ENCODE measurements at places on chromosomes 16 and 17. TPM values are rescaled to one million over a fixed set of nuclear protein-coding genes. Genes with fewer than 3 reads are reported as not detected.
A peak's percentile ranks its signal among the peaks of the same experiment; 100 is the strongest.

Gene TBKBP1
- 14.4 TPM for total RNA-seq

DNA sequence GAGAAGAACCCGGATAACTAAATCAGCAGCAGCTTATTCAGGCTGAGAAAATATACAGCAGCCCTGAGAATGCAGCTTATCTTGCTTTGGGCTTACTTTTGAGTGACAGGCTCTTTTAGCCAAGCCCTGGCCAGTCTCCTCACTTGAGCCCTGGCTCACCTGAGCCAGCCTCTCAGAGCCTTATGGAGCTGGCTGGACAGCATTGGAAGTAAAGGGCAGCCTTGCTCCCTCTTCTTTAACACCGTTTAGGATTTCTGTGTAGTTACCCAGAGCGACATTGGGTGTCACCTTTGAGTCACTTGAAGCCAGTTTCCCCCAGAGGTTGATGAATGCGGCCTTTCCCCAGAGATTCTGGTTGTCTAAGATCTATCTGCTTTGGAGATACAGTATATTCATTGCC is 7.7 kb upstream of the NPIPB2 start:
- no peaks in the 10 kb centered on the region for H3K4me1 ChIP-seq
- no peaks in the 10 kb centered on the region for H3K27me3 ChIP-seq
- DNase-seq, result peak; percentile 19

Gene C16orf86
- total RNA-seq, result 2.6 TPM

Gene MEOX1
- total RNA-seq, result 13.8 TPM

Gene CACNA1G
- 5.9 TPM for total RNA-seq

Gene ARL4D
- 11.1 TPM for total RNA-seq

Gene YBX2
- 0.58 TPM for total RNA-seq

Gene TM4SF5
- not detected for total RNA-seq

DNA sequence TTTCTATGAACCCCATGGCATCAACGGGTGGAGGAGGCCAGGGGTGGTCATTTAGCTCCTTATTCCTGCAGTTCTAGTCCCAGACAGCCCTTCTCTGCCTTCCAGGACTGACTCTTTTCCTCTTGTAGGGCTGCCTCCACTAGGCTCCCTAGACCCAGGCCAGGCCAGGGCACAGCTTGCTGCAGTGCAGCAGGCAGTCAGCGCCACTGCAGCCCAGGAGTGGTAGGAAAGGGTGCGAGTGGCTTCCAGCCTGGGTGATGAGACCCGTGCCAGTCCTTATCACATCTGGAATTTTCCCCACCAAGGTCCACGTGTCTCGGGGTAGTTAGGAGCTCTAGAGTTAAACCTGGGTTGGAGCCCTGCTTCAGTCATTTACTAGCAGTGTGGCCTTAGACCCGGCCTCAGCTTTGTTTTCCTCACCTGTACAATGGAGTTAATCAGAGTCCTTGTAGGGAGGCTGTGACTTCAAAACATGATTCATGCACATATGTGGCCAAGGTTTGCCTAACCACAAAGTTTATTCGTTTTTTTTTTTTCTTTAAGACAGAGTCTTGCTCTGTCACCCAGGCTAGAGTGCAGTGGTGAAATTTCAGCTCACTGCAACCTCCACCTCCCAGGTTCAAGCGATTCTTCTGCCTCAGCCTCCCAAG is 4.7 kb downstream of the SLC5A11 start:
- H3K4me1 ChIP-seq, result no peaks in the 10 kb centered on the region
- no peak overlapping the region for H3K27ac ChIP-seq
- H3K36me3 ChIP-seq, result no peaks in the 10 kb centered on the region
- no peak for DNase-seq

GRCh38 chr16:81008505-81008789 is 1.4 kb downstream of the CENPN start:
- peak overlapping the region; percentile 96 for H3K4me3 ChIP-seq
- H3K27ac ChIP-seq, result no peak overlapping the region
- H3K36me3 ChIP-seq, result peaks cover 4% of the 10 kb centered on the region
- peak; percentile 14 for DNase-seq
- H3K27me3 ChIP-seq, result no peaks in the 10 kb centered on the region
- H3K4me1 ChIP-seq, result peaks cover 24% of the 10 kb centered on the region

GRCh38 chr16:12146966-12147365 is 170.4 kb downstream of the SNX29 start:
- DNase-seq, result peak; percentile 38
- H3K36me3 ChIP-seq, result no peaks in the 10 kb centered on the region
- no peak overlapping the region for H3K4me3 ChIP-seq
- peaks cover 15% of the 10 kb centered on the region for H3K4me1 ChIP-seq
- H3K27ac ChIP-seq, result no peak overlapping the region

GRCh38 chr17:9677411-9677810 is 32.1 kb downstream of the USP43 start:
- no peaks in the 10 kb centered on the region for H3K36me3 ChIP-seq

DNA sequence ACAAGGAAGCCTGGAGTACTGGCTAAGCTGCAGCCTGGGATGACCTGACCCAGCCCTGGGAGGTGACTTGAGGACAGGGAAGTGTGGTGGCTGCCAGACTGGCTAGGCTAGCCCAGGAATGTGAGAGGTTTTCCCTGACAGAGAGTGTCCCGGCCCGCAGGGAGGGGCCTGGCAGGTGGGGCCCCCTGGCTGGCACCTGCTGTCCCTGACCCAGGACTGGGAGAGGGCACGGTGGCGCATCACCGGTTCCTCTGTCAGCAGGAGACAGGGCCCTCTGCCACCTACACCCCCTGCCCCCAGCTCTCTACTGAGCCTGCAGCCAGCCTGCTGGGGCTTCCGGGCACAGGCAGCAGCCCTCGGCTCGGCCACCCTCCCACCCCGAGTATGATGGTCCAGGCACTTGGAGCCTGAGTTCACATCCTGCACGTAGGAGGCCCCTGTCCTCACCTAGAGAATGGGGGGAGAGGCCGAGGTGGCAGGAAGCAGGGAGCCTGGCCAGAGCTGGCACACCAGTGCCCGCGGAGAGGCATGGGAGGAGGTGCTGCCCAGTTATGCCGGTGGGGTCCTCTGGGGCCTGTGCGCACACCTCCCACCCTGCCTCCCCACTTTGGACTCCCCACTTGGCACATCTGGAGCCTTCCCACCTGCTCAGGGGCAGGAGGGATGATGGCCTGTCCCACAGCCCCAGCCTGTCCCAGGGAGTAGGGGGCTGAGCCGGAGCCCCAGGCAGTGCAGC is 528 bp downstream of the PRSS27 start:
- H3K27me3 ChIP-seq, result peaks cover 5% of the 10 kb centered on the region
- DNase-seq, result no peak
- peaks cover 13% of the 10 kb centered on the region for H3K4me1 ChIP-seq

Gene SNRNP25
- total RNA-seq, result 23.8 TPM

Gene FSCN2
- total RNA-seq, result 2.8 TPM

Gene C17orf78
- total RNA-seq, result not detected

- peaks cover 2% of the 10 kb centered on the region for H3K27me3 ChIP-seq
- H3K4me3 ChIP-seq, result no peak overlapping the region
- no peak for DNase-seq
Measured at GRCh38 chr17:57776366-57776765, 31.3 kb upstream of the CCDC182 start.

GRCh38 chr17:57004944-57005579 is 27.1 kb downstream of the SCPEP1 start:
- no peaks in the 10 kb centered on the region for H3K36me3 ChIP-seq
- no peaks in the 10 kb centered on the region for H3K4me1 ChIP-seq
- H3K27me3 ChIP-seq, result no peaks in the 10 kb centered on the region
- H3K4me3 ChIP-seq, result no peak overlapping the region
- H3K27ac ChIP-seq, result no peak overlapping the region
- peak; percentile 11 for DNase-seq

GRCh38 chr17:65703891-65704290 is 142.4 kb upstream of the AXIN2 start:
- no peak for DNase-seq
- no peak overlapping the region for H3K4me3 ChIP-seq
- H3K4me1 ChIP-seq, result no peaks in the 10 kb centered on the region
- H3K27ac ChIP-seq, result no peak overlapping the region

Gene KCNH4
- total RNA-seq, result not detected

GRCh38 chr17:9021158-9021991 is at the start of gene NTN1:
Gene NTN1, plus strand, starts transcription at chr17:9021510. Its CDS starts 864 bp downstream, at chr17:9022374.
- H3K36me3 ChIP-seq, result no peaks in the 10 kb centered on the region
- peak within 1 kb of the TSS; percentile 55 for H3K27ac ChIP-seq
- DNase-seq, result peak; percentile 79
- peaks cover 65% of the 10 kb centered on the region for H3K27me3 ChIP-seq
- H3K4me3 ChIP-seq, result peak within 1 kb of the TSS; percentile 61

- no peaks in the 10 kb centered on the region for H3K4me1 ChIP-seq
- no peak overlapping the region for H3K27ac ChIP-seq
- no peak for DNase-seq
- H3K27me3 ChIP-seq, result no peaks in the 10 kb centered on the region
Measured at GRCh38 chr16:189604-190186, 9.4 kb downstream of the HBQ1 start.

Gene WNT3
- 1.9 TPM for total RNA-seq

Gene MT1F
- total RNA-seq, result not detected

DNA sequence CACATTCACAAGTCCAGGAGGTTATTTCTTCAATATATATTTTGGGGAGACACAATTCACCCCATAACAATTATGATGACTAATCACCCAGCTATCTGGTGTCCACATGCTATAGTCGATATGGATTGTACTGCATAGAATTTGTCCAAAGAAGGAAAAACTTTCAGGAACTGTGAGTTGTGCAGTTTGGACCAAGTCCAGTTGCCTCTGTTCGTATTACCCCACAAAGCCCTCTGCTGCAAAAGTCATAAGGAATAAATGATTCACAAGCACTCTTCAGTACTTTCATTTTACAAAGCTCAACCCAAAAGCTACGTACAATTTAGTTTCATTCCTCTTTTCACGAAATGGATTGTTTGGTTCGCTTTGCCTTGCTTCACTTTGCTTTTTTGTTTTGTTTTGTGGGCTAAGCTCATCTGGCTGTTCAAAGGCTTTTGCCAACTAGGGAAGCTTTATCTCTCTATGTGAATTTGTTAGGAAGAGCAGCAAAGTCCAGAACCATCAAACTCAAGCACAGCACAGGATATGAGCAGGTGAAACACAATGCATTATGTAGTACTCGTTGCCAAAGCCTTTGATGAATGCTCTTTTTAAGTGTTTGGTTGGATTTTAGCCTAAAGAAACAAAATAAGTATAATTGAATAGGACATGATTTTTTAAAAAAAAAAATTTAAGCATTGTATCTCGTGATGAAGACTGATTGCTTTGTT is 98.6 kb downstream of the ZNF18 start:
- H3K27me3 ChIP-seq, result no peaks in the 10 kb centered on the region
- DNase-seq, result peak; percentile 16
- no peaks in the 10 kb centered on the region for H3K36me3 ChIP-seq
- peaks cover 15% of the 10 kb centered on the region for H3K4me1 ChIP-seq
- no peak overlapping the region for H3K27ac ChIP-seq

- DNase-seq, result peak; percentile 93
- H3K4me1 ChIP-seq, result peaks cover 5% of the 10 kb centered on the region
- peaks cover 45% of the 10 kb centered on the region for H3K27me3 ChIP-seq
- H3K27ac ChIP-seq, result no peak overlapping the region
Measured at GRCh38 chr17:43760254-43760852, 1.8 kb upstream of the SOST start.

DNA sequence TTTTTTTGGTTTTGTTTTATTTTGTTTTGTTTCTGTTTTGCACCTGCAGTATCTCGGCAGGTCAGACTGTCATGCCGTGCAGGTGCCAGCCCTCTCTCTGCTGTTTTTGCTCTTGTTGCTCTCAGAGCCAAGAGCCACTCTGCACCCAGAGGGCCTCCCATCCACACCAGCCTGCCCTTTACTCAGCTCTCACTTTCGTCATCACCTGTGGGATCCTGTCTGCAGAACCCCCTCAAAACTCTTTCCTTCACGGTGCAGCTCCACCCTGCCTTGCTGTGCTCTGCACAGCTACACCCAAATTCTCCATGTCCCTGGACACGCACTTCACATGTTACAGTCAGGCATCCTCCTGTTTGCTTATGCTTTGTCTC is 2.6 kb downstream of the AOC3 start:
- peak overlapping the region; percentile 5 for H3K4me3 ChIP-seq
- DNase-seq, result no peak
- H3K4me1 ChIP-seq, result peaks cover 30% of the 10 kb centered on the region
- no peak overlapping the region for H3K27ac ChIP-seq
- no peaks in the 10 kb centered on the region for H3K36me3 ChIP-seq

Gene GP1BA
- total RNA-seq, result 0.04 TPM

- H3K27me3 ChIP-seq, result peaks cover 7% of the 10 kb centered on the region
- H3K27ac ChIP-seq, result no peak overlapping the region
- no peak for DNase-seq
Measured at GRCh38 chr17:42655528-42655927, 3.6 kb upstream of the TUBG2 start.

DNA sequence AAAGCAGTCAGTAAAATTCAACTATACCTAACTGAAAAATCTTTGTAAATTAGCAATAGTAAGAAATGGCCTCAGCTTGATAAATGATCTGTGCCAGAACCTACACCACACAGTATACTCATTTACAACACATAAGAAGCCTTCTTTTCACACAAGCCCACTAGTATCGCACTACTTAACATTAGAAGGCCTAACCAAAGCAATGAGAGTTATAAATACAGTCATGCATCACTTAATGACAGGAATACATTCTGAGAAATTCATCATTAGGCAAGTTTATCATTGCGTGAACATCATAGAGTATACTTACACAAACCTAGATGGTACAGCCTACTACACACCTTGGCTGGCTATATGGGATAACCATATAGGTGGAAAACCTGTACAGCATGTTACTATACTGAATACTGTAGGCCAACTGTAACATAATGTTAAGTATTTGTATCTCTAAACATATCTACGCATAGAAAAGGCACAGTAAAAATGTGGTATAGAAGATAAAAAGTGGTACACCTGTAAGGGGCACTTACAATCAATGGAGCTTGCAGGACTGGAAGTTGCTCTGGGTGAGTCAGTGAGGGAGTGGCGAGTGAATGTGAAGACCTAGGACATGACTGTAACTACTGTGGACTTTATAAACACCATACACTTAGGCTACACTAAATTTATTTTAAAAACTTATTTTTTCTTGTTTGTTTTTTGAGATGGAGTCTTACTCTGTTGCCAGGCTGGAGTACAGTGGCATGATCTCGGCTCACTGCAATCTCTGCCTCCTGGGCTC is 126.5 kb upstream of the CORO6 start:
- no peak overlapping the region for H3K4me3 ChIP-seq
- no peak for DNase-seq
- H3K4me1 ChIP-seq, result no peaks in the 10 kb centered on the region
- no peaks in the 10 kb centered on the region for H3K27me3 ChIP-seq
- H3K36me3 ChIP-seq, result peaks cover 3% of the 10 kb centered on the region

Gene KCNH6
- total RNA-seq, result not detected
